CD4-positive, alpha-beta T cell treated with Interferon gamma for 1 hour (primary cell): ENCODE measurements at places on chromosomes 16 and 17.

DNA sequence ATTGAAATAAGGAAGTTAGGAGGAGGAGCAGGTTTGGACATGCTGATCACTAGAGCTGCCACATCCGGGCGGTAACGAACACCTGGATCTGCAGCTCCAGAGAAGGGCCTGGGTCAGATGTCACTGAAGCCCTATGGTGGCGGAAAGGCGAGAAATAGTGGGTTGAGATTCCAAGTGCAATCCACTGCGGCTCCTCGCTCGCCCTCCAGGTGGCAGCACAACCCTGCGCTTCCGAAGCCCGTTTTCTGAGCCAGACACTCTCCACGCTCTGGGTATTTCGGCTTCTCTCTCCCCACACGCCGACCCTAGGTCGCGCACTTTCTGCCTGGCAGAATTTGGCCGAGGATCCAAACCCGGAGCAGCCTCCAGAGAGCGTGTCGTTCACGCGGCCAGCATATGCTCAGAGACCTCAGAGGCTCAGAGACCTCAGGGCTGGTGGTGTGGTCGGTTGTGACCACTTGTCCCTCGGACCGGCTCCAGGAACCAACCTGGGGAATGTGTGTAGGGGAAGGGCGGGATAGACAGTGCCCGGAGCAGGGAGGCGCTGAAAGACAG is 922 bp upstream of the SLC2A4 start:
- peak; percentile 76 for DNase-seq

DNA sequence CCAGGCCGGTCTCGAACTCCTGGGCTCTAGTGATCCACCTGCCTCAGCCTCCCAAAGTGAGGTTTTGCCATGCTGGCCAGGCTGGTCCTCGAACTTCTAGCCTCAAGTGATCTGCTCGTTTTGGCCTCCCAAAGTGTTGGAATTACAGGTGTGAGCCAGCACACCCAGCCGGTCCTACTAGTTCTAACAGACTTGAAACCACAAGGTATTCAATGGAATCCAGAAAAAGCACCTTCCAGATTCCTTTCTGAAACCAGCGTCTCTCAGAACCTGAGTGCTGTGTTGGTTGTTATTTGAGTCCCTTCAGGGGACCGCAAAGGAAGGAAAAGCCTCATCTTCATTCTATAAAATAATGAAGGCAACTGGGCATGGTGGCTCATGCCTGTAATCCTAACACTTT is 4.1 kb downstream of the KRABD2 start:
- no peak for DNase-seq

DNA sequence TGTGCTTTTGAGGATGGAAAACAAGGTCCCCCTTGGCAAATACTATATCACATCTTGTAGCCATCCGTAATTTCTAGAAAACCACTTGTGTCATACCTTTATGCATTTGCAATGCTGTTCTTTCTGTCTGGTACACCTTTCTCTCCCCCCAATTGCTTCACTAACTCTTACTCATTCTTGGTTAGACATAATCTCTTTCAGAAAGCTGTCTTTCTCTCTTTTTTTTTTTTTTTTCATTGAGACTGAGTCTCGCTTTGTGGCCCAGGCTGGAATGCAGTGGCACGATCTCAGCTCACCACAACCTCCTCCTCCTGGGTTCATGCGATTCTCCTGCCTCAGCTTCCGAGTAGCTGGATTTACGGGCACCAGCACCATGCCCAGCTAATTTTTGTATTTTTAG is 94.9 kb upstream of the C17orf78 start:
- no peak for DNase-seq

DNA sequence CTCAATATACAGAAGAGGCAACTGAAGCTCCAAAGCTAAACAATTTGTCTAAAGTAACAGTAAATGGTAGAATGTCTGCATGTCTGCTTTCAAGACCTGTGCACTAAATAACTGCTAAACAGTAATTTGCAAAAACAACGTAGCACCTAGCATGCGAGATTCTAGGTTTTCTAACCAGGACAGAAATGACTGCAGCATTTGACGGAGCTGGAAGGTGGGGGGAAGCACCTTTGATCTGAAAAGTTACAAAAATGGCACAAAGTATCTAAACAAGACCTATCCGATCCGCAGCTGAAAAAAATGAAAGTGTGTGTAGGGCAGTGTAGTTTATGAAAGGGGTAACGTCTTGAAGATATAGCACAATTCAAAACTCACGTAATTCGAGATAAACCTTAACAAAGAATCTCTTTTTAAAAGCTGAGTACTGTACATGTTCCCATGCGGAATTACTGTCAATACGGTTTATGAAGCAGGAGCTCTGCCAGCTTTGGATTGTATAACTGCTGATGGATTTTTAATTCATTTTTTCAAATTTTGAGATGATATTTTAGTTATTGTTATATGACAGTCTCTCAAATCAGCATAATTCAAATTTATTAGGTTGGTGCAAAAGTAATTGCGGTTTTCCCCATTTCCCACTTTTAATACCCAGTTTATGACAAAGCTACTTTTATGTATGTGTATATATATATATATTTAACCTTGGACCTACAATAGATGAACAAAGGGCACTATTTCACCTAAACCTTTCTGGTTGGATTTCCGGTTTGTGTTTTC is 1.2 kb upstream of the WIPI1 start:
- DNase-seq: no peak

DNA sequence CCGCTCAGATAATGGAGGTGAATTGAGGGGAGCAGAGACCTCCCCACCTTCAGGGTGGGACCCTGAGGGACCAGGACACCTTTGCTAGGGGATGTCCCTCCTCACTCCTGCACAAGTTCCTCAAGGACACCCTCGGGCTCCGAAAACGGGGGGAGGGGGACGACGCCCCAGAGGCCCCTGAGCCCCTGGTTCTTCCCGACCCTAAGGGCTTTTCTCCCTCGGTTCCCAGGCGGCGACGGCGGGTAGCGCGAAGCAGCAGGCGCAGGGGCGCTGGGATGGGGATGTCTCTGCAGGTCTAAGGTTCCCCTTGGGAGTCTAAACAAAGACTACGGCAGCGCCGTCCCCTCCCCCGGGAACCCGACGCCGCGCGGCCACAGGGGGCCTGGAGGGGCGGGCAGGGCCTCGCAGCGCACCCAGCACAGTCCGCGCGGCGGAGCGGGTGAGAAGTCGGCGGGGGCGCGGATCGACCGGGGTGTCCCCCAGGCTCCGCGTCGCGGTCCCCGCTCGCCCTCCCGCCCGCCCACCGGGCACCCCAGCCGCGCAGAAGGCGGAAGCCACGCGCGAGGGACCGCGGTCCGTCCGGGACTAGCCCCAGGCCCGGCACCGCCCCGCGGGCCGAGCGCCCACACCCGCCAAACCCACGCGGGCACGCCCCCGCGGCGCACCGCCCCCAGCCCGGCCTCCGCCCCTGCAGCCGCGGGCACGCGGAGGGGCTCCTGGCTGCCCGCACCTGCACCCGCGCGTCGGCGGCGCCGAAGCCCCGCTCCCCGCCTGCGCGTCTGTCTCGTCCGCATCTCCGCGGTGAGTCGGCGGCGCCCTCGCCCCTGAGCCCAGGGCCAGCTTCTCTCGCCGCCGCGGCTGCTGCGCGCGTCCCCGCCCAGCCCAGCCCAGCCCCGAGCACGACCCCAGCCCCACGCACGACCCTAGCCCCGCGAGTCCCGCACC is 36.7 kb upstream of the NDRG4 start:
- no peak for DNase-seq

DNA sequence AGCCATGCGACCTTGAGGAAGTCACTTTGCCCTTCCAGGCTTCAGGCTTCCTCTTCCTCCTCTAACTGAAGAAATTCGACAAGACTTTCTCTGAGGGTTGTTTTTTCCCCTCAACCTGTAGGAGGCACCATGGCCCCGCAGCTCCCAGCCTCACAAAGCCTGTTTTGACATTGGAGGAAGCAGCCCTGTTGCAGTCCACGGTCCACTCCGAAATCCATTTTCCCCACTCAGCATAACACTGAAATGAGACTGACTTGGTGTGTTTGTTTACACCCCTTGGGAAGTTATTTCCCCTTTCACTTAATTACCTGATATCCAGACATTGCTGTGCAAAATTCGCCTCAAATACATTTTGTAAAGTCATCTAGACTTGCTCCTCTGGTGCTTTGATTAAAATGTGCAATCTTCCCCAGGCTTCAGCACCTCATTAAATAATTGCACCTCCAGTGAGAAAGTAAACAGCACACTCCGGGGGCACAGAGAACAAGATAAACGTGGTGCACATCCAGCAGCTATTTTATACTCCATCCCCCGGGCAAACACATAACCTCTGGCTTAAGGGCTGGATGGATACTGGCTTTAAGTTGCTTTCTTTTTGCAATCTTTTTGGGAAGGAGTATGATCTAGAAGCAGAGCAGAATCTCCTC is 41.4 kb upstream of the PIRT start:
- DNase-seq: no peak

GRCh38 chr17:76879691-76880090 is 11.5 kb downstream of the MGAT5B start:
- DNase-seq: no peak

DNA sequence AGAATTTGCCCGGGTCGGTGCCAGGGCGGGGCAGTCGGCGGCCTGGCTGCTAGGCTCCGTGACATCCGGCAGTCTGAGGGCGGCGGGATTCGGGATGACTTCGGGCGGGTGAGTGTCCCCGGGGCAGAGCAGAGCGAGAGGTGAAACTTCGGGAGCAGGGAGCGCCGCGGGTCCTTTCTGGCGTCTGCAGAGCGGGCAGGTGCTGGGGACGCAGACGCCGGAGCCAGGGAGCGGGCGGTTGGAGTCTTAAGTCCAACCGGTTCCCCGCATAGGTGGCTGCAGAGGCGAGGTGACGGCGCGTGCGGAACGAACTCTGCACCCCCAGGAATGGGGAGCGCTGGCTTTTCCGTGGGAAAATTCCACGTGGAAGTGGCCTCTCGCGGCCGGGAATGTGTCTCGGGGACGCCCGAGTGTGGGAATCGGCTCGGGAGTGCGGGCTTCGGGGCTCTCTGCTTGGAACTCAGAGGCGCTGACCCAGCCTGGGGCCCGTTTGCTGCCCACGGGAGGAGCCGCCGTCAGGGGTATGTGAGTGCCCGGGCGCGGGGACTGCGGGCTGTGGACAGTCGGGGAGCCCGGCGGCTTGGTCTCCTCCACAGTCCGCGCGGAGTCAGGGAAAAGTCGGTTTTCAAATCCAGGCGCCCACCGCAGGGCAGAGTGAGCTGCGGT is at the start of gene B4GALNT2:
TSS of gene B4GALNT2 (plus strand) at position 71 of the 666 bp plus-strand sequence. CDS start at position 95, 24 bp downstream.
- DNase-seq: no peak

- no peak for DNase-seq
Observed at GRCh38 chr16:87190288-87191230, 126.6 kb downstream of the C16orf95 start.

DNA sequence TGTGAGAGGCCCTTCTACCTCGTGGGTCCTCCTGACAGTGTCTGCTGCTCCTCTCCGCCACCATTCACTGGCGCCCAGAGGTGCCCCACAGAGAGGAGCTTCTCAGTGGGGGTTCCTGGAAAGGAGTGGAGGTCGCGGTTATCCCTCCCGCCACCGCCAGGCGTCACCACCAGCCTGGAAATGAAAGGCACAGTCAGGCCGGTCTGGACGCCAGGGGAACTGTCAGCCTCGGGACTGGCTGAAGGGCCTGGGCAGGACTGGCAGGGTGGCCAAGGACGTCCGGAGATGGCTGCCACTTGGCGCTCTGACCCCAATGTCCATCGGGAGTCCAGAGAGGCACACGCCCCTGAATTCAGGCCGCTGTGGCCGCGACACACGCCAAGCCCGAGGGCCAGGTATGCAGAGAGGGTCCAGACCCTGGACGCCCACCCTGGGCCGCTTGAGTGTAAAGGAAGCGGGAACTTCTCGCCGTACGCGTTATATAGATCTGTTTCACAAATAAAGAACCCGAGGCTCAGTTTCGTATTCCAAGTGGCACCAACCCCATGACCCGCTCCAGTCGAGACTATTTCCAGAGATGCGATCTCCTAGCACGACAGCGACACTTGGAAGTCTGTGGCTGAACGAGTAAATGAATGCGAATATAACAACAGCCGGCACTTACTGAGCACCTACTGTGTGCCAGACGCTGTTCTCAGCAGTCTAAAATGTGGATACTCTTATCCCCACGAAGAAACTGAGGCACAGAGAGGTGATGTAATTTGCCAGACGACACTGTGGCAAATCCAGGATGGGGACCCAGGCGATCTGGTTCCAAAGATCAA is 7.6 kb upstream of the NXPH3 start:
- peak; percentile 79 for DNase-seq

GRCh38 chr16:1532081-1532760 is 1.2 kb upstream of the TMEM204 start:
- DNase-seq: no peak

GRCh38 chr16:78760611-78761010 is 661.2 kb downstream of the WWOX start:
- DNase-seq: no peak

DNA sequence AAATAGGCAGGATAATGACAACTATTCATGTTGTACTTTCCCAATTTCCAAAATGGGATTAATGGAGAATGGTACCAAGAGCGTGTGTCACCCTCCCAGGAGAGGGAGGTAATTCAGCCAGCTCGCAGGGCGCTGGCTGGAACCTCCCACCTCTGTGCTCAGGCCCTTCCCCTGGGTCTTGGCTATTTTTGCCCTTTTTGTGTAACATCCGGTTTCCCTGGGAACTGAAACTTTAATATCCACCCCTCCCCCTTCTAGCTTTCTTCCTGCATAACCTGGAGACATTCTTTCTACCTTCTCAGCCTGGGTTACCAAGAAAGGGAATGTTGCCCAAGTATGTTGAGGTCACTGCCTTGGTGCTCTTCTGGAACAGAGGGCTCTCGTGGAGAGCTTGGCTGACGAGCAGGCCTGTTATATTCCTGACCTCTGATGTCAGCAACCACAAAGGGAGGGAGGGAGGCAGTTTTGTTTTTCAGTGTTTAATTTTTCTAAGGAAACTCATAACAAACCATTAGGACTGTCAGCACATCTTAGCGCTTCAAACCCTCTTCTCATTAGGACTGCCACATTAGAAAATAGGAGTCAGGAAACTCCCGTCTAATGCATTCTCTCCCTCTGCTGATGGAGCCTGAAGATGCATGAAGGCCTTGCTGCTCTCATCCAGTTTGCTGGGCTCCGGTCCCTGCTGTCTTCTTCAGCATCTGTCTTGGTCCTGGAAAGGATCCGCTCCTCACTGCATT is 25.6 kb downstream of the ITGB3 start:
- DNase-seq: peak; percentile 45

DNA sequence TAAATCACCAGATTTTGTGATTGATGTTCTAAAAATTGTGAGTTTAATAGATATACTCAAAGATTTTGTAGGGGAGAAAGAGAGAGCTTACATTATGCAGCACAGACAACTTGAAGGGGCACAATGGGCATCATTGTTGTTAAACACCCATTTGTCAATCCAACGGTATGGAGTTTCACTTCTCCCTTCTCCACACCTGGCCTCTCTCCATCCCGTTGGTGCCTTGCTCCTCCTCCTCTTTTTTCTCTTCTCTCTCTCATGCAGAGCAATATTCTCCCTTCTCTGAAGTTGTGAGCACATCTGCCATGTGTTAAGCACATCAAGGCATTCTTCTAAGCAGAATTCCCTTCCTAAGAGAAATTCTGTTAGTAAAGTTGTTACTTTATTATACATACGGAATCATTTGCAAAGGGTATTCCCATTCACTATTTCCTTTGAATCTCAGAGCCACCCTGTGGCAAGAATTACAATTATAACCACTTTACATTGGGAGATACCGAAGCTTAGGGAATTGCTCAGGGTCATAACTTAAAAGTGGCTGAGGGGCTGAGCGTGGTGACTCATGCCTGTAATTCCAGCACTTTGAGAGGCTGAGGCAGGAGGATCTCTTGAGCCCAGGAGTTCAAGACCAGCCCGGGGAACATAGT is 40.5 kb upstream of the SKAP1 start:
- DNase-seq: no peak

- DNase-seq: no peak
Observed at GRCh38 chr17:64002658-64003525, 4.7 kb downstream of the PRR29 start.
